Airway epithelial cell (primary cell): ENCODE measurements at places on chromosomes 16 and 17. TPM values are rescaled to one million over a fixed set of nuclear protein-coding genes. Genes with fewer than 3 reads are reported as not detected.

SYT17 gene
- 0.51 and 3.0 TPM in 2 replicates for total RNA-seq

SLC52A1 gene
- 0.35 and 0.70 TPM in 2 replicates for total RNA-seq

CDH1 gene
- total RNA-seq = 224 and 265 TPM in 2 replicates

FAM117A gene
- total RNA-seq = 2.8 and 6.1 TPM in 2 replicates

TPPP3 gene
- total RNA-seq = 0.19 TPM in 1 of 2 replicates, not detected in the other

KRT36 gene
- total RNA-seq = not detected in 2 replicates

RAB26 gene
- 0.49 and 5.0 TPM in 2 replicates for total RNA-seq

ACADVL gene
- 364 and 375 TPM in 2 replicates for total RNA-seq

ADAD2 gene
- total RNA-seq = not detected in 2 replicates

CDH5 gene
- total RNA-seq = 0.14 TPM in 1 of 2 replicates, not detected in the other

FOXF1 gene
- 0.71 and 1.1 TPM in 2 replicates for total RNA-seq
